Pancreas (tissue), 10 donors: ENCODE measurements at places on chromosomes 6 and 20. TPM values are rescaled to one million over a fixed set of nuclear protein-coding genes. Genes with fewer than 3 reads are reported as not detected.
A peak's percentile ranks its signal among the peaks of the same experiment; 100 is the strongest.

Gene ZNF391
- total RNA-seq = 2.4 TPM

Gene ZBTB46
- total RNA-seq = 3.0 TPM

Gene BMP2
- total RNA-seq = 12.6 TPM

Gene CRISP2
- 0.12 TPM for total RNA-seq

Gene UBD
- total RNA-seq = 1.8 TPM

Gene GFRAL
- not detected for total RNA-seq

Gene ASIP
- total RNA-seq = not detected

Gene NKAIN2
- total RNA-seq = not detected

DNA sequence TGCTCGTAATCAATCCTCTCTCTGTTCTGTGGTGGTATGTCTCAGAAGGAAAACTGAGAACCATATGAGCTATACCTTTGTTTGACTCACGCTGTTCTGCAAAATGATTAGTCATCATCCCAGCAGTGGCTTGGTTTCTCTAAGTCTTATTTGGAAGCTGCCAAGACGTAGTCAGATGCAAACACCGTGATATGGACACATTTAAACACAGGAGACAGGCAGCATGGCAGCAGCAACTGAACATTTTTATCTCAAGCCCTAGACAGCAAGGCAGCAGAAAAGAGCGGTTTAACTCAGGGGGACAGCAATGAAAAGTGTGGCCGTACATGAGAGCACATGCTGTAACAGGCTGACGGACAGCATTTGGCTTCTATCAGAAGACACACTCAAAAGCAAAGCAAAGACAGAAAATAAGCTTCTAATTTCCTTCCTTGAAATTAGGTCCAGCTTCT, 1295.1 kb downstream of the EPHA7 start:
- no peak overlapping the region for H3K4me3 ChIP-seq
- no peaks in the 10 kb centered on the region for H3K4me1 ChIP-seq
- no peaks in the 10 kb centered on the region for H3K27me3 ChIP-seq
- H3K36me3 ChIP-seq = no peaks in the 10 kb centered on the region
- no peak overlapping the region for H3K27ac ChIP-seq
- DNase-seq = no peak

DNA sequence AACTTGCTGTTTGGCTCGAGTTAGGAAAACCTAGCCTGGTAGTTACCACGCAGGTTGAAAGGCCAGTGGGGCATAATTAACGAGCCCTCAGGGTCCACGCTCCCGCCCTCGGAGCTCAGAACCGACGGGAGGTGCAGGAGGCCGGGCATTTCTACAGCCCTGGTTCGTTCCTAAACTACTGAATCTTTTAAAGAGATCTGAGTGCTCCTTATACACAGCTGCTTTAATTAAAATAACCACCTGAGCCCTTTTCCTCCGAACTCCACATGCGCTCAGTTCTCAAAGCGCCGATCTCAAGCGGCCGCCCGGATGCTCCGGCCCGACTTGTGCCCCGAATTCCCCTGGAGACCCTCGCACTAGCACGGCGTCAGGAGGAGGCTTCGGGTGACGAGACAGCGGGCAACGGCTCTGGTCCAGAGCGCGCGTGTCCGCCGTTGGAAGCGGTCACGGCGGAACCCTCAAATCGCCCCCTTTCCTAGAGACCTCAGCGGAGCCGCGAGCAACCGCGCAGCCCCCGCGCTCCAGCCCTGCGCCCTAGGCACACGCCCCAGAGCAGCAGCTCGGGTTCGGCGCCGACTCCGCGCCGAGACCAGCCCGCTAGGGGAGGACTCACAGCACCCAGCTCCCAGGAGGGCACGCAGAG, 397 bp downstream of the WDR27 start:
- peaks cover 14% of the 10 kb centered on the region for H3K4me1 ChIP-seq
- no peaks in the 10 kb centered on the region for H3K27me3 ChIP-seq
- no peaks in the 10 kb centered on the region for H3K36me3 ChIP-seq
- H3K4me3 ChIP-seq = peak overlapping the region; percentile 97

DNA sequence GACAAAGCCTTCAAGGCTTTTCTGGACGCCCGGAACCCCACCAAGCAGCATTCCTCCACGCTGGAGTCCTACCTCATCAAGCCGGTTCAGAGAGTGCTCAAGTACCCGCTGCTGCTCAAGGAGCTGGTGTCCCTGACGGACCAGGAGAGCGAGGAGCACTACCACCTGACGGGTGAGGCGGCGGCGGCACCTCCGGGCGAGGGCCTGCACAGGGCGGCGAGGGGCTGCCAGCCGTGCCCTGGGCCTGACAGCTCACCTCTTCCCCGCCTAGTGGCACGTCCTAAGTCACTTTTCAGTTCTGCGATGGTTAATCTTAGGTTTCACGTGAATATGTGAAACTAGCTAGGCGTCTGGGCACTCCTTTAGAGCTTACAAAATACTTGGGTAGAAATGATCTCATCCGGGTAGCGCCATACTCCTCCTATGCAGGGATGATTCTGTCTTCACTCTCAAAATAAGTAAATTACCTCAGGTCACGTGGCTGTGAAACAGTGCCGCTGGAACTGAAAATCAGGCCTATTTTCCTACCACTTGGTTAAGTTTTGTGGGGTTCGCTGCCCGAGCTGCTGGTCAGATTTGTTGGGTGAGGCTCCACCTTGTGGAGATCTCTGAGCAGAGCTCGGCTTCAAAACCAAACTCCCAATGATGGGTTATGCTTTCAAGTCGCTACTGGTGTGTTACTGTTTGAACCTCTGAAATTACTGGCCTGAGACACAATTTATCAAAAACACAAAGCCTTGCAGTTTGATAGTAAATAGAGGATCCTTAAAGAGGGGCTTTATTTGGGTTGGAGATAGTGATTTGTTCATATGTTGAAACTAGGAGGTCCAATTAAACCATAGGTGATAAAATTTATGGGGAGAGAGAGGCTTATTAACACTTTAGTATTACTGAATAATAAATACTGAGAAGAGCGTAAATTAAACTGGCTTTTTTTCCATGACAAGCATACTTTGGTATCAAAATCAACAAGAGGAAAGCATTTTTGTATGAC, 15.5 kb upstream of the CLDN20 start:
- no peak for DNase-seq
- no peaks in the 10 kb centered on the region for H3K36me3 ChIP-seq
- H3K27me3 ChIP-seq = no peaks in the 10 kb centered on the region
- no peak overlapping the region for H3K27ac ChIP-seq
- H3K4me1 ChIP-seq = no peaks in the 10 kb centered on the region

DNA sequence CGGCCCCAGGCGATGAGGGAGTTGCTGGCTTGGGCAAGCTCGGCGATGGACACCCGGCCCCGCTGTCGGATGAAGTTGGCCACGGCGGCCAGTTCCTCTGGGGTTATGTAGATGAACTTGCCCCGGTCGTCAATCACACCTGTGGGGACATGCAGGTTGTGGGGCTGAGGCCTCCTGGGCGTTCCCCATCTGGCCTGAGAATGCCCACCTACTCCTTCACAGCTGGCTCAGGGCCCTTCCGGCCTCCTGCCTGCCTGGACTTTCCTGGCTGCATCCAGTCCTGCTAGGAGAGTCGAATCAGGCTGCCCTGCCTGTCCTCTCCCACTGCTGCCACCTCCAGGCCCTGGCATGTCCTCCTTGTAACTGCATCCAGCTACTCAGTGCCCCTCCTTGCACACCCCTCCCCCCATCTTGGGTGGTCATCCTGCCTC, 13.8 kb downstream of the DDRGK1 start:
- H3K36me3 ChIP-seq = peaks cover 42% of the 10 kb centered on the region
- no peak overlapping the region for H3K4me3 ChIP-seq
- DNase-seq = no peak
- H3K27ac ChIP-seq = no peak overlapping the region
- no peaks in the 10 kb centered on the region for H3K27me3 ChIP-seq

- DNase-seq = no peak
- no peaks in the 10 kb centered on the region for H3K36me3 ChIP-seq
- no peaks in the 10 kb centered on the region for H3K4me1 ChIP-seq
- H3K4me3 ChIP-seq = no peak overlapping the region
- H3K27ac ChIP-seq = no peak overlapping the region
- no peaks in the 10 kb centered on the region for H3K27me3 ChIP-seq
Observed at GRCh38 chr6:94956910-94957309, 620.4 kb upstream of the MANEA start.

DNA sequence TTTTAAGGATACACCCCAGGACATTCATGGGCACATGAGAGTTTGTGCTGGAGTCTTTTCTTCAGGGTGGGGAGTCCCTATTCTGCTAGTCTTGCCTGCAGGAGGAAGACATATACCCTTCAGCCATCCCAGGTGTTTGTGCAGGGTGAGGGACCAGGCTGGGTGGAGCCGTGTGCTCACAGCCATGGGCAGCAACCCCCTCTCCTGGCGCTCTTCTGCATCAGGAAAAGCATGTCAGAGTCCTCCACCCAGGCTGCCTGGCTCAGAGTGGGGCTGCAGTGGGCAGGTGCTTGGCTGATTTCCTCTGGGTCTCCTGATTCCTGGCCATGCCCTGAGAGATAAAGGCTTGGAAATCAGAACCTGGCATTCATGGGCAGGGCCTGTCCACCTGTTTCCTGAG, 22.7 kb upstream of the MLN start:
- H3K27me3 ChIP-seq = no peaks in the 10 kb centered on the region
- no peaks in the 10 kb centered on the region for H3K36me3 ChIP-seq
- no peak overlapping the region for H3K4me3 ChIP-seq
- DNase-seq = no peak

GRCh38 chr6:160285541-160286105, 27.0 kb upstream of the SLC22A2 start:
- no peaks in the 10 kb centered on the region for H3K27me3 ChIP-seq
- H3K4me1 ChIP-seq = no peaks in the 10 kb centered on the region
- H3K27ac ChIP-seq = no peak overlapping the region

DNA sequence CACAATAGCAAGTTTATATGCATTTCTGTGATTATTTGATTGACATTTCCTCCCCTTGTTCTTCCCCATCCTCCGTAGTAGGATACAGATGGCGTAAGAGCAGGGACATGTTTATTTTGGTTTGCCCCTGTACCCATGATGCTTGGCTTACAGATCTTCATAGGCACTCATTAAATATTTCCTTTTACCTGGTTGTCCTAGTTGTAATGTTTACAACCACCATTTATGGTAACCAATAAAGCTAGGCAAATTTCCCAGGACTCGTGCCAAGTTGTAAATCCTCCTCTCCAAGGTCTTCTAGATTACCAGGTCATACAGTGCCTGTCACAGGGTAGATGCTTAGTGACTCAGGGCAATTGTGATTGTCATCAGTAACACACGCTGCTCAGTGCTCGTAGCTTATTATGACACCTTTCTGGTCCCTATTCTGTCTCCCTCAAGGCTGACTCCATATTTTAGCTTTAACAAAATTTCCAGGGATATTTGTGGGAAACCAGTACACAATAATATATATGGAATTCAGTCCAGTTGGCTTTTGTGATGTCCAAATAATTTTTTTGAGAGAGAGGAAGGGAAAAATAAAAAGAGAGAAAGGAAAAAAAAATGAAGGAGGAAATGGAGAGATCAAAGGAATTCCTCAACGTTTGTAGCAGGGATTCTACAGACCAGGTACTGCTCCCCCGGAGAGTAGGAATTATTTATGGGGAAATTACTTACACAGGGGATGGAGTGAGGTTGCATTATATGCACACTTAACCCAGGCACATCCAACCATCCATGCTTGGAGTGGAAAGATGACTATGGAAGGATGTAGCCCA, 24.6 kb downstream of the CYP24A1 start:
- DNase-seq = no peak
- H3K36me3 ChIP-seq = no peaks in the 10 kb centered on the region
- H3K27ac ChIP-seq = no peak overlapping the region
- no peaks in the 10 kb centered on the region for H3K27me3 ChIP-seq
- H3K4me3 ChIP-seq = no peak overlapping the region
- no peaks in the 10 kb centered on the region for H3K4me1 ChIP-seq

- H3K27me3 ChIP-seq = no peaks in the 10 kb centered on the region
- H3K4me3 ChIP-seq = no peak overlapping the region
- peaks cover 3% of the 10 kb centered on the region for H3K4me1 ChIP-seq
- no peaks in the 10 kb centered on the region for H3K36me3 ChIP-seq
- no peak for DNase-seq
Observed at GRCh38 chr20:35611482-35611881, 4.1 kb upstream of the SPAG4 start.

GRCh38 chr20:44707018-44707579, 8.1 kb upstream of the CCN5 start:
- DNase-seq = no peak
- no peaks in the 10 kb centered on the region for H3K36me3 ChIP-seq
- H3K4me1 ChIP-seq = no peaks in the 10 kb centered on the region
- no peak overlapping the region for H3K4me3 ChIP-seq

GRCh38 chr20:23145281-23145700, 59.2 kb upstream of the CD93 start:
- DNase-seq = no peak
- no peak overlapping the region for H3K4me3 ChIP-seq
- H3K27me3 ChIP-seq = no peaks in the 10 kb centered on the region
- H3K4me1 ChIP-seq = no peaks in the 10 kb centered on the region
- H3K27ac ChIP-seq = no peak overlapping the region

- H3K27ac ChIP-seq = no peak overlapping the region
- H3K27me3 ChIP-seq = no peaks in the 10 kb centered on the region
- DNase-seq = no peak
Observed at GRCh38 chr20:60224914-60225313, 266.7 kb downstream of the CDH26 start.

GRCh38 chr20:48681201-48681872, 146.5 kb downstream of the PREX1 start:
- no peaks in the 10 kb centered on the region for H3K36me3 ChIP-seq
- H3K27me3 ChIP-seq = no peaks in the 10 kb centered on the region
- no peak for DNase-seq
- no peak overlapping the region for H3K4me3 ChIP-seq
- H3K4me1 ChIP-seq = peaks cover 9% of the 10 kb centered on the region

DNA sequence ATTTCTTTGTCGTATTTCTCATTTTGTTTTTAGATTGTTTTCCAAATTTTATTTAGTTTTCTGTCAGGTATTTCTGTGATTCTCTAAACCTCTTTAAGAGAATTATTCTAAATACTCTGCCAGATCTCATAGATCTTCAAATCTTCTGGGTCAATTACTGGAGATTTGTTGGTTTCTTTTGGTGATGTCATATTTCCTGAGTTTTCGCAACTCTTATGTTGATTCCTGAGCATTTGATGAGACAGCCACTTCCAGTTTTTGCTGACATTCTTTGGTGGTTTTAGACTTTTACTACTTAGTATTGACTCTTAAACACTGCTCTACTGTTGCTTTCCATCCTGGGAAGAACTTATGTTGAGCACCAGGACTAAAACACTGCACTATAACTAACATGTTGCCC, 21.9 kb downstream of the ADGB start:
- no peaks in the 10 kb centered on the region for H3K27me3 ChIP-seq
- no peak for DNase-seq
- no peak overlapping the region for H3K27ac ChIP-seq
- no peak overlapping the region for H3K4me3 ChIP-seq
